ENCODE measurements at places on chromosomes 5 and 9.

GRCh38 chr5:119323601-119324000, 32.2 kb upstream of the TNFAIP8 start:
- no peak for DNase-seq

DNA sequence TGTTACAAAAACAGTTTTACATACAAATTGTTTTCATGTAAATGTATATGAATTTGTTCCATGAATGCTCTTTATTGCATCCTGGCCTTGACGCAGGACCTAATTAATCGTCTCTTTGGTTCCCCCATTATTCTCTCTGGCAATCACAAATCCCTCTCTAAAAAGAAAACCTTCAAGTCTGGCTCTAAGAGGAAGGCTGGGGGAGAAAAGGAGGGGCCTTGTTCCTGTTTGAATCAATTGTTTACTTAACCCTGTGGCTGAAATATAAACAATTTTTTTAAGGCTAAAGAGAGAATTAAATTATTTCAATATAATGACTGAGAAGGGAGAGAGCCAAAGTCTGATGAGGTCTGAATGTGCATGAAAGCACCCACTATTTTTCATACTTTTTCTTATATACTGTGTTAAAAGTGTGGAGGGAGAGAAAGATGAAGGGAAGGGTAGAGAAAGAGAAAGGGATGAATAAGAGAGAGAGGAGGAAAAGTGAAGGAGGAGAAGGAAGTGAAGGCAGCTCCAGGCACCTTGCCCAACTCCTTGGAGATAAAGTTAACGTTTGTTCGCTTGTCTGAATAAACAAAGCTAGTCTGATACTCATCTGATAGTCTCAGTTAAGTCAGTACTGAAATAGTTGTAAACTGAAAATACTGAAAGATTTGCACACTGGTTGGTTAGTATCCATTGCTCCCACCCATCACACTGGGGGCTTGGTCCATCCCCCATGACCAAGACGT, 116.4 kb upstream of the SPDL1 start:
- DNase-seq, result no peak

DNA sequence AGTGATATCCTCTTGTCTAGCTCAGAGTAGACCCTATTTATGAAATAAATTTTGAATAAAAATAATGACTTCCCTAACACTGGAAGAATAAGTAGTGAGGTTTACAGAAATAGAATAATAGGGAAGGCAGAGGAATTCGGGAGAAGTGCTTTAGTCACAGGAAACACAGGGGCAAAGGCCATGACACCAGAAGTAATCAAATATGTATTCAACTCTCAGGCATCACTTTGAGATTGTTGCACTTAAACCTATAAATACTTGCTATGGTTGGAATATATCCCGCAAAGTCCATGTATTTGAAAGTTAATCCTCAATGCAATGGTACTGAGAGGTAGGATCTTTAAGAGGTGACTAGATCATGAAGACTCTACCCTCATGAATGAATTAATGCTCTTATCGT, 166.8 kb downstream of the YIPF5 start:
- DNase-seq, result no peak

GRCh38 chr5:24525414-24525813, 119.4 kb downstream of the CDH10 start:
- no peak for DNase-seq

GRCh38 chr5:61720829-61721228, 388.8 kb downstream of the ZSWIM6 start:
- no peak for DNase-seq

DNA sequence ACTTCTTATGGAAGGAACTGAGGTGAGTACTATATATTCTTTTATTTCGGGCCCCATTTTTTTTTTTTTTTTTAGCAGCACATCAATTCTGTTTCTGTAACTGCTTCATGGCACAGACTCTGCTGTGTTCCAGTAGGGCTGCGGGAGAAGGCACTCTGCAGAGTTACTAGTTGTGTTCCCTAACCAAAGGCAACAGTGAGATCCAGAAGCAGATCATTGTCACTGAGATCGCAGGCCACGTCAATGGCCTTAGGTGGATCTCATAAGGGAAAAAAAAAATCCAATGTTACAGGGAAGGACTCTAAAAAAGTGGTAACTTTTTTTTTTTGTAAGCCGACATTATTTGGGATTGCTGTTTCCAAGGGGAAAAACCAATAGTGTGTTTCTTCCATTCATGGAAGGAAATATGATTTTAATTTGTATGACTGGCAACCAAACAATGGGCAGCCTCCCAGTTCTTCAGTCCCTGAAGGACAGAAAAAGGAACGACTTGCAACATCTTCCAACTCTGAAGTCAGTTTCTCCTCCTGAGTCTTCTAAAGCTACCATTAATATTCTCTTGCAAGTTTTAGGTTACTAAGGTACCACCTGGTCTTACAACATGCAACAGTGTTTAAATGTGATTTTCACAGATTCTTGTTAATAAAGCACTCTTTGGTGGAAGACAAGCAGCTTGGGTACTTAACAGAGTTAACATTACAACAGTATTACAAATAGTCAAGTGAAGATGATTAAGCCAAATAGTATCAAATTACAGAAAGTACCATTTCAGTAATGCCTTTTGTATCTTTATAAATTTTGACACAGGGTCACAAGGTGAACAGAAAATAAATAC, 52.8 kb downstream of the HABP4 start:
- no peak for DNase-seq

- no peak for DNase-seq
These were observed 77.7 kb upstream of the SNX2 start for GRCh38 chr5:122697191-122697590.

GRCh38 chr5:168916266-168916665, 337.1 kb upstream of the PANK3 start:
- DNase-seq, result no peak

GRCh38 chr9:129150672-129151211, 27.3 kb downstream of the IER5L start:
- no peak for DNase-seq

DNA sequence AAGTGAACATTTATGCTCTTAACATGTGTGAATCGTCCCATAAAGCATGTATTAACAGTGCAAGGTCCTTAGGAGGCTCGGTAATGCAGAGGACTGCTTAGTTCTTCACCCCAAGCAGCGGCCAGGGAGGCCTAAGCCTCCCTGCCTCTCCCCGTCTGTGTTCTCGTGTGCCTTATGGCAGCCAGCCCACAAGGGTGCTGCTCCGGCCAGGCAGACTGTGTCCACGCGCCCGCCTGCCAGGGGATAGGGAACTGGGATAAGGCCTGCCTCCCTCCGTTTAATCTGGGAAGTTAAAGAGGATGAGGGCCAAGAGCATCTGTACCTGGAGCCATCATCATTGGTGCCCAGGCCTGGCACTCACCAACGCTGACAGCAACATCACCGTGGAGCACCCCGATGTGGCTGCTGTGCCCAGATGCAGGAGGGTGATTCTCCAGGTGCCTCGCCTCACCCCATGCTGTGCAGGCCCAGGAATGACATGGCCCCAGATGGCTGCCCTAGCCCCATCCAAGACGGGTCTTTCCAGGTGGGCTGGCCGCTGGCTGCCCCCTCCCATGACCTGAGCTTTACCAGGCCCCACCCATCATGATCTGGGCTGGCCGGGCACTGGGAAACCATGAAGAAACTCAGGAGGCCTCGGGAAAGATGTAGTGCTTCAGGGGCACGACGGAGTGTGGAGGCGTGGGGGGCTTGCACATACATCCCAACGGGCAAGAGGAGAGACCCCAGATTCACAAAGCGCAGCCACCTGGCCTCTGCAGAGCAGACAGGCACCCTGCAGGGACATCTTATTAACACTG, 35.6 kb upstream of the SUSD3 start:
- DNase-seq, result no peak

- no peak for DNase-seq
These were observed 12.9 kb upstream of the CDC42SE2 start for GRCh38 chr5:131250751-131251475.

DNA sequence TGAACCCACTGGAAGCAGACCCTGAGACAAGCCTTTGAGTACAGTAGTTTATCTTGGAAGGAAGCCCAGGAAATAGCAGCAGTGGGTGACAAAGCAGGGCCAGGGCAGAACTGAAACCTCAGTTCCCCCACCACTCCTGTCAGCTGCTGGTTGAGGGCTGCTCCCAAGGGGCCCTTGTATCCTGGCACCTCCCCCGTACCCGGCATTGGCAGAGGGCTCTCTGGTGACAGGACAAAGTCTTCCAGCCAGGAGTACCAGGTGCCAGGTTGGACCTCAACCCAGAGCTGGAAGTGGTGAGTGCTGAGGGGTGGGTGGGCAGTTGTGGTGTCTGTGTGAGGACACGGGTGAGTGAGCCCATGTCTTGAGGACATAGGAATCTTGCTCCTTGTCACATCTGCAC, 123.3 kb downstream of the PHF2 start:
- DNase-seq, result no peak

DNA sequence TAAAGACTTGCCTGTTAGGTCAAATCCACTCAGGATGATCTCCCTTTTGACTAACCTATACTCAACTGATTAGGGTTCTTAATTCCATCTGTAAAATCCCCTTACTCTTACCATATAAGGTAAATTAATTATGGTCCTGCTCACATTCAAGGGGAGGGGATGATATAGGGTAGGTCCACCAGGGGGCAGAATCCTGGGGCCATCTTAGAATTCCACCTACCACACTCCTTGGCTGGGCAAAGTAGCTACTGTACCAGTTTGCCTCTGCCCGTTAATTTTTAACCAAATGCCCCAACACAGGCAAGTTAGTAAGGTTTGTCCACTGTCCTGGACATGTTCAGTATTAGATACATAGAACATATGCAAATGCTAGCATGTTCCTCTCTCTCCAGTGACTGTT, 262.4 kb downstream of the SEMA5A start:
- DNase-seq, result no peak

GRCh38 chr9:128684065-128684324, 5.0 kb upstream of the SET start:
- no peak for DNase-seq

DNA sequence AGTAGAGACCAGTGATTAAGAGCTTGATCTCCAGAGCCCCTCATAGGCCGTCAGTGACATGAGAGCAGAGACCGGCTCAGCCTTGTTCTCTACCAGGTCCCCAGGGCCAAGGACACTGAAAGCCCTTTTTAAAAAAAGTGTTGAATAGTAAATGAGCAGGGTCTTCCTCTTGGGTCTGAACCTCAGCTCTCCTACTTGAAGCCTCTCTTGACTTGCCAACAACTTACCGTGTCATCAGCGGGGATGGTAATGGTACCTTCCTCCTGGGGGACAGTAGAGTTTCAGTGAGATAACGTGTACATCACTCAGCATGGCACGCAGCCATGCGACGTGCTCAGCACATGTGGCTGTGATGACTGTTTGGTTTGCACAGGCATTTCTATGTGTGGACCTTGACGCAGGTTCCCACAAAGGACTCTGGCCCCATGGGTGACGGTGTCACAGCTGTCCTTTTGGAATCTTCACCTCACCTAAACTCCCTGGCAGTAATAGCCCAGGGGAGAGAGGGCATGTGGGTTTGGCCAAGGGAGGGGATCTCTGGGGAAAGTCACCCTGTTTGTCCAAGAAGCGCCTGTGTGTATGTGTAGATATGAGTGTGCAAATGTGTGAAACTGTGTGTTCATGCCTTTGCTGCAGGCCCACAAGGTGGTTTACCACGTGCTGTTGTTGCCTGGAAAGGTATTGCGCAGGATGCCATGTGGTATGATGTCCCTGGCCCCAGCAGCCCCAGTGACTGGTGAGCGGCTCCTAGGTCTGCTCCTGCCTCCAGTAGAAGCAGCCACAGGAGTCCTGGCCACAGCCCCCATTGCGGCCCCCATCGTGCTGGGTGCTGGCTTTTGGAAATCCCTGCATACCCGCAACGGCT, 18.7 kb downstream of the ERGIC1 start:
- DNase-seq, result no peak

DNA sequence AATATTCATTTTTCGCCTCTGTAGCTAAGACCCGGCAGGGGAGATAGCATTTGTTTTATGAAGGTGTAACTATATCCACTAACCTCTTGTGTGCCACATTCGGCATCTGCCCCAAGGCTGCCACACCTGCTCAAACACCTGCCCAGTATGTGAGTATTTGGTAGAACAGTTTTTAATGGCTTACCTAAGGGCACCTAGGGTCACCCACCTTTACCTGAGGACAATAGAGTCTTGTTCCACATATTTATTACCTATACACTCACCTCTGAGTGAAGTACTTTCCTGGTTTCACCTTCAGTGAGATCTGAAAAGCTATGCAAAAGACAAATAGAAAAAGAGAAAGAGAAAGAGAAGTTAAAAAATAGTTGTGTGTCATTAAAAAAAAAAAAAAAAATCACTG, 68.0 kb upstream of the PIP5K1B start:
- DNase-seq, result no peak

- DNase-seq, result no peak
These were observed 118.0 kb upstream of the ICE1 start for GRCh38 chr5:5304361-5305020.

- DNase-seq, result no peak
These were observed 12.6 kb upstream of the TNIP1 start for GRCh38 chr5:151093476-151093889.

- no peak for DNase-seq
These were observed 113.6 kb downstream of the DPYSL3 start for GRCh38 chr5:147396070-147396823.

DNA sequence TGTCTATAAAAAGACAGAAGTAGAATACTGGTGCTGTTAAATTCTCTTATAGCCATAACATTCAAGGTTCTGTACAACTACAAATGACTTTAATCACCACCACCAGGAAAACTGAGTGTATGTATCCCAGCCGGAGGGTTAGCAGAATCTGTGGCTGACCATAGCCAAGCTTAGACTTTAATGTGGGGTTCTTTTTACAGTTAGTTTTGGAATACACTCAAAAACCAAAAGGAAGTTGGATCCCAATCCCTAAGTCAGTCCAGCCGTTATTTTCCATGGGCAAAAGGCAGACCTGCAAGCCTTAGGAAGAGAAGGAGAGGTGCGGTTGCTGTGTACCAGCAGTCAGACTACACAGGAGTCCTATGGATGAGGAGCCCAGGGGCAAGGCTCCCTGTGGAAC, 179.8 kb downstream of the ENC1 start:
- no peak for DNase-seq

DNA sequence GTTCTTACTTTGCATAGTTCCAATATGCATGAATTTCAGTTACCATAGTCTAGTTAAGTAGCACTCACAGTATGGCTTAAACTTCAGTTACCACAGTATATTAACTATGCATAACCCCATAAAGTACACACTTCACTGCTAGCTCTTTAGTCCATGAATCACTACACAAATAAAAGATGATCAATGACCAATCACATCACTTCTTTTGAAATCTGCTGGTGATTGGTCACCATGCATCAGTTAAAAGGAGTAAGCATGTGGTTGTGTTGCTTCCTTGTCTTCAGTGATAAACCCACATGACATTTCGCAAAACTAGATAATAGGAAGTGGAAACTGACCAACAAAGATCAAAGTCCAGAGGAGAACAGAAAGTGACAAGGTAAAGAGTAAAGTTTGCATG, 79.0 kb downstream of the TAF11L14 start:
- DNase-seq, result no peak

DNA sequence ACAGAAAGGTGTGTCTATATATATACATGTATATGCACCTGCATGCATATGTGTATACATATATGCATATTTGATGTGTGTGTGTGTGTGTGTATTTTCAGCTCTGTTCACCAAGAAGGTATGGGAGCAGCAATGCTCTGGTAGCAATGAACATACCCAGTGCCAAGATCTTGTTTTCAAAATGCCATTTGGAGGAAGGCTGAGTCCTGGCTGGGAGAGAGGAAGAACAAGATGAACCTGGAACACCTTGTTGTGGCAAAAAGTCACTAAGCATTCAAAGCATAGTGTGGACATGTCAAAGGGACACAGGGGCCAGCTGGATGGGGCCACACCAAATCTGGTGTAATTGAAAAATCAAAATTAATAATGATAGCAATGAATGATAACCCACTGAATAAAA, 31.8 kb upstream of the NEK6 start:
- DNase-seq, result no peak

GRCh38 chr5:44412286-44412685, 23.1 kb upstream of the FGF10 start:
- DNase-seq, result no peak
